ENCODE measurements at places on chromosomes 5 and 9.

DNA sequence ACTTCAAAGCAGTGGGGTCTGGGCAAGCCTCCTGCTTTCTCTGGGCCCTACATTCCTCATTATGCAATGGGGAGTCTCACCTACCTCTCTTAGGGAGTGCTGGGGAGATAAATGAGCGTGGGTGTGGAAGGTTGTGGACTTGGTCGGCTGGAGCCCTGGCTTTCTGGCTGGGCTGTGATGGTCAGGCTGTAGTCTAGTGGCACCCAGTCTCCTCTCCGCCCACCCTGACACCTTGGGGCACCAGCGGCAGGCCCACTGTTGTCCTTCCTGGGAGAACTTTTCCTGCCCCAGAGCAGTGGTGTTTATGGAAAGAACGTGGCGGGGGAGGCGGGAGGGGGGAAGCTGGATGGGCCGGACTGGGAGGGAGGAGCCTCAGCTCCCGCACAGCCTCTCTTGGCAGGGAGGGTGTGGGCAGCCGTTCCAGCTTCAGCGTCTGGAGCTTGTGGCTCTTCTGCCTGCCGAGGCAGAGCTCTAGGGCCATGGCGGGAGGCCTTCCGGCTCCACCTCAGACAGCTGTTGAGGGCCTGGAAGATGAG is 4.1 kb downstream of the PTGS1 start:
- DNase-seq, result no peak

DNA sequence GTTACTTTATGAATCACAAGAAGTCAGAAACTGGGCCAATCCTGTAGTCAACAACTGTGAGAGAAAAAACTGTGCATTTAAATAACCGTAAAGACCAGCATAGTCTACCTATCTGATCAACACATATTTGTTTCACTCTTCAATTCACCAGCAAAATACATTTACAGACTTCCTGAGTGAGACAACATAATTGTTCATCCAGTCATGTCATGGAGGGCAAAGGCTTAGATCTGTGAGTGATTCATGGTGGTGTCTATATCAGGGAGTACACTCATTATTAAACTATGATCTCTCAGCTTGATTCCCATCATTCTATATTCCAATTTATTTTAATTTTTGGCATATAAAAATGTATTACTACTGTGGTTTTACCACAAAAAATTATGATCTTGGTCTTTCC is 694.6 kb downstream of the DNAH5 start:
- DNase-seq, result no peak

DNA sequence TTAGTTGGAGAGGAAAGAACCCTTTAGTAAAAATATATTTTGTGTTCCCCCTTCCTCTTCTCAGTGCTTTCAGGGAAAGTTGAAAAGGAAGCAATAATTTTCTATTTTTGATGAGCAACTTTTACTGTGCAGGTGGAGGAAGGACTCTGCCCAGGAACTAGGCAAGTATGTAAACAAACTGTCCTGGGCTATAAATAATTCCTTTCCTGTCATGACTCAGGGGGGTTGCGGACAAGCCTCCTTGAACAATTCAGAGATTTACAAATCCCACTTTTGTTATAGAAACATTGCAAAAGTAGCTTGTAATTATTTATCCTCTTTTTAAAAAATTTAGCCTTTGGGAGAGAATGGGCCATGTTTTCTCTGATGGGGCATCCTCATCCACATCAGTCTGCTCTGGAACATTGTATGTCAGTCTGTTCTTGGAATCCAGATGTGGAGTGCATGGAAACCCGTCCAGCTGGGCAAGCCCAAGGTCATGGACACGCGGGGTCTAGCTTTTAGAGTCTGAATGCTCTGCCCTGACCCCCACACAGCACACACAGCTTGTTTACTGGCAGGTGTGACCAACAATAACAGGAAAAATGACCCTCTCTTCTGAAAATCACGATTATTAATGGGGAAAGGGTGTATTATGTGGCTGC is 127.6 kb downstream of the GADD45G start:
- no peak for DNase-seq

DNA sequence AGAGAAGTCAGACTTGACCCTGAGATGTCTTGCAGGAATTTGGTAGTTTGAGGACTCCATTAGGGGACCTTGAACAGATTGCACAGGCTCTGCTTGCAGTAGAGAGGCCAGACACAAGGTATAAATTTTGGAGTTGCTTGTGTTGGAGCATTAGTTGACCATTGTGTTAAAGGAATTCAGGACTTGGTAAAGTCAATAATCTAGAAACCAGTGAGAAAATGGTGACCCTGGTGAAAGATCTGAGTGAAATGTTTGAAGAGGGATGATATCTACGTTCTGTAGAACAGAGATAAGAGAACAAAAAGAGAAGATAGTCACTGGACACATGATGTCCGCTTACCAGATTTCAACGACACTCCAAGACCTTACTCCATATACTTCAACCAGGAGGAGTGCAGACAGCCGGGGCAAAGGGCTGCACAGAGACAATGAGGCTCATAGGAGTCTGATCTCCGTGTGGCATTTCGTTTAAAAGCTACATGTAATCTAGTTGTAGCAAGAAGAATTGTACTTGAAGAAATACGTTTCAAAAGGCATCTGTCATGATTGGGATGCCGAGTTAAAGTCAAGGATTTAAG is 13.2 kb downstream of the DNAJC25 start:
- no peak for DNase-seq

GRCh38 chr9:105355781-105356180 is 92.1 kb upstream of the FSD1L start:
- DNase-seq, result no peak

DNA sequence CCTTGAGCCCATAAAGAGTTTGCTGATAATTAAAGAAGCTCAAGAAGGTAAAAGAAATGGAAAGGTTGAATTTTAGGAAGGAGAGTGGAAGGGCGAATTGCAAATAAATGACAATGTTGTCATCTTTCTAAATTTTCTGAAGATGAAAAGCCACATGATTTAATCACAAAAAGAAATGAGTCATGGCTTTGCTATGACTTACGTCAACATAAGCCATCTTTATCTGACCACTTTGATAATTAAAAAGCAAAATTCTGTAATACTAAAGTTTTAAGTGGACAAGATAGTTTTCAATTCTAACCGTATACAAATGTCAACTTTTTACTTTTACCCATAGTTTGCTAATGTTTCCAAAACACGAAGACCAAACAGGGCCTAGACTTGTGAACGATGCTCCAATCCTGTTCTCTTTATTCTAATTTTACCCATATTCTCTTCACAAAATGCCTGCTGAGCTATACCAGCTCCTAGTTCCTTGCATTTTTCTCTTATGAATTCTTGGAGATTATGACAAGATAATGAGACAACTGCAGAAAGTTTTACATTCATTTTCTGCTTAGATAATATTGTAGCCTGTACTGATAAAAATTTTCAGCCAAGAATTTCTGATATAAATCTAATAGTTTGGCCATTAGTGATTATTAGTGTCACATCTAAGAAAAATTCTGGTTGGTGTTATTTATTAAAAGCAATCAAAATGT is 21.8 kb upstream of the PRUNE2 start:
- DNase-seq, result no peak

GRCh38 chr9:33161011-33161588 is 6.0 kb downstream of the B4GALT1 start:
- DNase-seq, result no peak

DNA sequence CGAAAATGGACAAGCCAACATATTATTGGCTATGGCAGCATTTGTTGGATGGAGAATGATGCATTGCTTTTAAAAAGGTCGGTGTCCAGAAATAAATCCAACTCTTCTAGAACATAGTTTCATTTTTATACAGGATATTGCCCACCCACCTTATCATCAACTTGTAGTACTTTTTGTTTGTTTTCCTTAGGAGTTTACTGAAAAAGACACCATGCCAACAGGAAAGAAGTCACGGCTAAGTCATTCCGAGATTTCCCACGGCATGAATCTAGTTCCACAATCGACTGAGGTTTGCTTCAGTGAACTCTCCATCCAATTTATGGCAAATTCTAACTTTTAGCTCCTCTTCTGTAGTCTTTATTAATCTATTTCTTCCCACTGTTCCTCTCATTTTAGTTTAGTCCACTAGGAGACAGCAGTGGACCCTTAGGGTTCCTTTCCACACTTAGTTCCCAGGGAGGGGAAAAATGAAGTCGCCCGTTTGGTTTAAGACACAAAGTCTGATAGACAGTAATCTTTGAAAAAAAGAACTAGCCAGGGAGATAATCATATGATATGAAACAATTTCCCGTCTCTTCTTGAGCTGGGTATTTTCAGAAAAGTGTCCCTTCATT is 237.5 kb downstream of the AP3B1 start:
- no peak for DNase-seq

DNA sequence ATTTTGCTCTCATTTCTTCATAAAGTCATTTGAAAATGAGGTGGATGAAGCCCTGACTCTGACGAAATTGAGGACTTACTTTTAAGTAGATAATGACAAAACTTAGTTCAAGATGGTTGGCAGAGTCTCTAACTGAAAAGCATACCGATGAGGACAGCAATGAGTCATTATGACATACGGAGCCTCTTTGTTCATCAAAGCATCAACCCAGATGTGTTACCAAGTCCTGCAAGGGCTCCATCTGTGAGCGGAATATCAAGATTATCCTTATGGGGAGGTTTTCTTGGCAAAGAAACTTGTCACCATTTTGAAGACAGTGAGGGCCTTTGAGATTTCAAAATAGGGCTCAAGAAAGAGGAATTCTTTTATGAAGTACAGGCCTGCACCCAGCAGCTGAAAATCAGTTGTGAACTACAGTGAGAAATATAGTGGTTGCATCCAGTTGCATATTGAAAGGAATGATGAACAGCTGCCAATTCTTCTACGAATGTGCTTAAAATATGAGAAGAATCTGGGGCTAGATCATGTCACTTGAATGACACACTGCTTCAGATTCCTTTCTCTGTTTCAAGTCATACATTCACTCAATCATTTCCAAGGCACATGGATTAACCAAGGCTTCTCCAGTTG is 86.6 kb upstream of the SLC24A2 start:
- DNase-seq, result no peak

- no peak for DNase-seq
Observed at GRCh38 chr5:31161781-31162181, 31.7 kb upstream of the CDH6 start.

DNA sequence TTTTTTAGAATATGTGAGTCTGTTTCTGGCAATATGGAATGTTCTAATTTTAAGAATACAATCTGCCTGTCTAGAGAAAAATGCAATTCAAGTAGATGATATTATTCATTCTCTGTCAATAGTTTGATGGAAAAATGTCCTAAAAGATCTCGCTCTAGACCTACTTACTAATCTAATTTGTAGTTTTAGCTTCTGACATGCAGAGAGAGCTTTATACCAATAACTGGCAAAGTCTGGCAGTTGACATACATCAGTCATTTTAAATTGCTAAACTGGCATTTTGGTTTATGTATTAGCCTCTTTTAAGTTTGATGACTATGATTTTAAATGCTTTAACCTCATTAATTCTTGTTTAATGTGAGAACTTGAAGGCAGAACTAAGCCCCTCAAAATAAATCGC is 355.0 kb upstream of the CDH10 start:
- no peak for DNase-seq
